Activated CD8-positive, alpha-beta memory T cell treated with anti-CD3 and anti-CD28 coated beads for 36 hours (primary cell): ENCODE measurements at places on chromosomes 6 and 20. TPM values are rescaled to one million over a fixed set of nuclear protein-coding genes. Genes with fewer than 3 reads are reported as not detected.

PNLDC1 gene
- 0.30 TPM for total RNA-seq

BYSL gene
- 83.7 TPM for total RNA-seq

DST gene
- 1.7 TPM for total RNA-seq

PROKR2 gene
- total RNA-seq: not detected

GABRR1 gene
- total RNA-seq: not detected

SLC44A4 gene
- total RNA-seq: not detected

SLC22A7 gene
- total RNA-seq: not detected

SRMS gene
- not detected for total RNA-seq

PLA2G7 gene
- not detected for total RNA-seq

MAK gene
- 2.8 TPM for total RNA-seq

ELOVL2 gene
- total RNA-seq: not detected

AHCY gene
- 205 TPM for total RNA-seq

OPRM1 gene
- not detected for total RNA-seq

ADGB gene
- 0.32 TPM for total RNA-seq

SLC13A3 gene
- not detected for total RNA-seq

RSPH3 gene
- 4.5 TPM for total RNA-seq

CST7 gene
- 170 TPM for total RNA-seq

TLDC2 gene
- not detected for total RNA-seq

EGFL8 gene
- total RNA-seq: 12.3 TPM

ACSS1 gene
- total RNA-seq: 23.9 TPM

LAMP5 gene
- not detected for total RNA-seq

ZC3H12D gene
- 85.1 TPM for total RNA-seq

DEFB127 gene
- total RNA-seq: not detected

MMP24 gene
- total RNA-seq: not detected

POU3F2 gene
- total RNA-seq: not detected

STMND1 gene
- not detected for total RNA-seq

GPSM3 gene
- 69.4 TPM for total RNA-seq

SLC22A16 gene
- total RNA-seq: not detected

CTAGE9 gene
- not detected for total RNA-seq

RHAG gene
- total RNA-seq: not detected

CAPN11 gene
- total RNA-seq: not detected

MRPS10 gene
- 53.2 TPM for total RNA-seq

ISM1 gene
- 2.5 TPM for total RNA-seq

NRSN1 gene
- total RNA-seq: not detected

RBPJL gene
- total RNA-seq: not detected
